Omental fat pad (tissue), 4 donors: ENCODE measurements at places on chromosomes 16 and 17.

DNA sequence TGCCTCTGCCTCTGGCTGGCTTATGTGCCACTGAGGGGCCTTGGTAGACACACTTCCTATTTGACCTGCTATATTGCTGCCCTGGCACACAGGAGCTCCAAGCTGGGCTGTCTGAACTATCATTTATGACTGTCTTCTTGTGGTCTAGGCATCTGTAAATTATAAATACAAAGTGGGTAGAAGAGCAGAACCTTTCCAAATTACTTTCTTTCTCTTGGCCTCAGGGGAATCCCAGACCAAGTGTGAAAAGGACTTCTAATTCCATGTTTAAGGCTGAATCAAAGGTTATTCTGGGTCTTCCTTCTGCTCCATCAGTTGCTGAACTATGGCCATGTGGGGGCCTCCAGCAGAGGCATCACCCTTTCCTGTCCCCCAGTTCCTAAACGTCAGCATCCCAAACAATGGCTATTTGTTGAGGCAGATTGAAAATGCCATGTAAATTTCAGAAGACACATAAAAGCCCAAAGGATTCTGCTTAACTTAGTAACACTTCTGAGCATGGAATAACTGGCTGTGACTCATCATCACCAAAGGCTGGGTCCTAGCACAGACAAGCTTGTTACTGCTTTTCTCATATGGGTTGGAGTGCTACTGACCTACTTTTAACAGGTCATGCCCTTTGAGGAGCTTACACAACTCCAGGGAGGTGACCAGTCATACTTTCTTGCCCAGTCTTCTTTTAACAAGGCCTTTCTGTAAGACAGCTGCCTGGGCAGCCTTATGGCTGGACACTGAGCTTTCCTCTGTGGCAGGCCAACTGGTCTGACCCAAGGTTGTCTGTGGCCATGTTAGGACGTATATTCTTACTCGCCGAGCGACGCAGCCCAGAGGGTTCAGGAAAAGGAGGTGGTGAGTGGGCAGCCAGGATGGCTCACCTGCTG, 154.8 kb downstream of the VPS53 start:
- no peak for DNase-seq

GRCh38 chr17:75808905-75809621, 24.5 kb downstream of the UNK start:
- no peak for DNase-seq

- peak; percentile 23 for DNase-seq
Observed at GRCh38 chr17:79026376-79027273, 2.7 kb downstream of the C1QTNF1 start.

- no peak for DNase-seq
Observed at GRCh38 chr16:80954985-80955384, 51.7 kb downstream of the CMC2 start.

- DNase-seq: no peak
Observed at GRCh38 chr16:66095676-66096075, 270.8 kb upstream of the CDH5 start.

- DNase-seq: no peak
Observed at GRCh38 chr17:72219824-72220493, 99.1 kb downstream of the SOX9 start.

DNA sequence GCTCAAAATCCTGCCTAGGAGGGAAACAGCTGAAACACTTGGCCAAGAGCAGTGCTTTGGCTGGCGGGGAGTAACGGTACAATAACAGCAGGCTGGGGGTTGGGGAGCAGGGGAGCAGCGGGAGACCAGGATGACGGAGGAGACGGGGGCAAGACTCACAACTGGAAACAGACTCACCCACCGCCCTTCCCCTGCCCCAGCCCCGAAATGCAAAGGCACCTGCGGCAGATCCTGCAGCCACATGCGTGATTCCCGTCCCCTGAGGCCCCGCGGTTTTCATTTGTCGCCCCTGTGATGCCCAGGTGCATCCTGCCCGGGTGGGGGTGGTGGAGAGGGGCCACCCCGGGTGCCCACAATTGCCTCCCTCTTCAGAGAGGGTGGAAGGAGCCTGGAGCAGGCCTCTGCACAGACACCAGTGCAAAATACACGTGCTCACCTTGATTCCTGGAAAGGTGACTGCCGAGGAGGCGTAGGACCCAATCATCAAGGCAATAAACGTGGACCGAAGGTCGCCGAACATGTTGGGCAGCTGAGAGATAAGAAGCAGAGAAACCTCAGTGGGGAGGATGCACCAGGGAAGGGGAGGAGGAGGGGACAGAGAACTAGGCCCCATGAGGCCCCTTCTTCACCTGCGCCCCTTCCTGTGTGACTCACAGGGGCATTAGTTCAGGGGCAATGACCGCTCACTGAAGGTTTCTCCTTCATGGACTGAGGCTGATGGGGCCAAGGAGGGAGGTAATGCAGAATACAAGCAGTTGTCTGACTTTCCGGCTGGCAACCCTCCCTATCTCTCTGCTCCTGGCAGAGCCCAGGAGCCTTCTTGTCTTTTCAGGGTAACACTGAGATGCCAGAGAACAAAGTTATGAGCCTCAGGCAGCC, 30.4 kb upstream of the PITPNA start:
- no peak for DNase-seq

DNA sequence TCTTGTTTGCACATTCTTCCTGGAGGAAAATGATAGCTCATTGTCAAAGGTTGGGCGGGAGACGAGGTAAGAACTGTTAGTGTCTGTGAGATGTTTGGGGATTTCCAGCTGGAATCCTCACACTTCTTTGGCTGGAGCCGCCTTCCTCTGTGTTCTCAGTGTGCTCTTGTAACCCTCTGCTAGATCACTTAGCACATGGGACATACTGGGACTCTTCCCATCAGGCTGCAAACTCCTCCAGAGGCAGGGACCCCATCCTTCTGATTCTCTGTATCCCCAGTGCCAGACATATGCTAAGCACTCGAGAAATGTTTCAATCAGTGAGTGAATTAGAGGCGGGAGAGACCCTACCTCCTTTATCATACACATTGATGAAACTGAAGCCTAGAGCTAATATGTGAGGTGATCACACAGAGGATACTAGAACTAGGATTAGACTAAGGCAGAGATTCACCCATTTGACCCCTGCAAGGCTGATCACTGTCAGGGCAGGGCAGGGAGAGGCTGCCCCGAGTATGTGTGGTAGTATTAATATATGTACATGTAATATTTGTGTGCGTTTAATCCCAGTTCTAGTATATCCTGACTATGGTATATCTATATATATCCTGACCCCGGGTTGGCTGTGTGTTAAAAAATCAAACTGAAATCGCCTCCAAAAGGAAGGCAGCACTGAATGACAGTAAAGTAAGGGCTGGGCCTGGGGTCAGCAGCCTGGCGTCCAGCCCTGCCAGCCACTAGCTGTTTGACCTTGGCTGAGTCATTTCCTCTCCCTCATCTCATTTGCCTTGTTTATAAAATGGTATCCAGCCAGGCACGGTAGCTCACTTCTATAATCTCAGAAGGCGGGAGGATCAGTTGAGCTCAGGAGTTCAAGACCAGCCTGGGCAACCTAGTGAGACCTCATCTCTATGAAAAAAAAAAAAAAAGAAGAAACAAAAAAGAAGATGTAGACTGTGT, 75.5 kb upstream of the TBX2 start:
- DNase-seq: peak; percentile 3

DNA sequence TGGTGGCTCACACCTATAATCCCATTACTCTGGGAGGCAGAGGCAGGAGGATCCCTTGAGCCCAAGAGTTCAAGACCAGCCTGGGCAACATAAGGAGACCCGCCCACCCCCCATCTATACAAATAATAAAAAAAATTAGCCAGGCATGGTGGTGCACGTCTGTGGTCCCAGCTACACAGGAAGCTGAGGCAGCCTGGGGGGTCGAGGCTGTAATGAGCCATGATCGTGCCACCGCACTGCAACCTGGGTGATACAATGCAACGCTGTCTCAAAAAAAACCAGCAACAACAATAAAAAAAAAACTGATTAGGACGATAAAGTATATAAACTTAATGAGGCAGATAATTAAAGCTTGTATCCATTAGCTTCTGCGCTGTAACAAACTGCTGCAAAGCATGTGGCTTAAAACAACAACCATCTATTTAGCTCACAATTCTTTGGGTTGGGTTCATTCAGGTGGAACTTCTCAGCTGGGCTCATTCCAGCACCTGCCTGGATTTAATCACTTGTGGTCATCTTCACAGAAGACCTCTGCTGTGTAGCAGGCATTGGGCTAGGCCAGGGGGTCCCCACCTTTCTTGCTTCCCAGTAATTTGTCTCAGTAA, 45.8 kb downstream of the LCMT1 start:
- no peak for DNase-seq

DNA sequence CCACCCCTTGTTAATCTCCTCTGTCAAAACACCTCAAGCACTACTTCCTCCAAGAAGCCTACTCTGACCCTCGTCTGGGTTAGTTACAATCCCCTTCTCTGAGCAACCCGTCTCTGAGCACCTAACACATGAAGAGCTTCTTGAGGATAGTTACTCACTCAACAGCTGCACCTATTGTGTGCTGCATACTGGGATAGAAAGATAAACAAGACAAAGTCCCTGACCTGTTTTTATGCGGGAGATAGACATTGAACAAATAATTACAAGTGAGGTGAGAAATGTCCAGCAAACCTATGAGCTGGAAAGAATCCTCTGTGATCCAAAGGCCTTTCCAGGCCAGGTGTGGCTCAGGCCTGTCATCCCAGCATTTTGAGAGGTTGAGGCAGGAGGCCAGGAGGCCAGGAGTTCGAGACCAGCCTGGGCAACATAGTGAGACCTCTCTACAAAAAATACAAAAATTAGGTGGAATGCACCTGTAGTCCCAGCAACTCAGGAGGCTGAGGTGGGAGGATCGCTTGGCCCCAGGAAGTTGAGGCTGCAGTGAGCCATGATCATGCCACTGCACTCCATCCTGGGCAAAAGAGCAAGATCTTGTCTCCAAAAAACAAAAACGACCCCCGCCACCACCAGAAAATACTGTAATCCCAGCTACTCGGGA, 5.5 kb upstream of the ZNF771 start:
- no peak for DNase-seq

DNA sequence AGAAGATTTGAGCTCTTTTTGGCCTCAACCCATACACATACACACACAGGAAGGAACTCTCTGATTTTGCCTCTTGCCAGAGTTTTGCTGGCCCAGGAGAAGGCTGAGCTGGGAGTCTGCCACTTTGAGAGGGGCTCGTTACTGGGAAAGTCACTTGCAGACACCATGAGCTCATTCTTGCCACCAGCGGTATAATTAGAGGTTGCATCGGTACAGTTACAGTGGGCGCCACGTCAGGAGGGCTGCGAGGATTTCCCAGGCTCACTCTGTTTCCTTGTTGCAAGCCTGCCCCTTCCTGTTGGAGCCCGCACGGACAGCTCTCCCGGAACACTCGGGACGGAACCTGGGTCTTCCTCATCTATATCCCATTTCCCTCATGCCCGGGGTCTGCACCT, 3.1 kb upstream of the SDK2 start:
- no peak for DNase-seq

DNA sequence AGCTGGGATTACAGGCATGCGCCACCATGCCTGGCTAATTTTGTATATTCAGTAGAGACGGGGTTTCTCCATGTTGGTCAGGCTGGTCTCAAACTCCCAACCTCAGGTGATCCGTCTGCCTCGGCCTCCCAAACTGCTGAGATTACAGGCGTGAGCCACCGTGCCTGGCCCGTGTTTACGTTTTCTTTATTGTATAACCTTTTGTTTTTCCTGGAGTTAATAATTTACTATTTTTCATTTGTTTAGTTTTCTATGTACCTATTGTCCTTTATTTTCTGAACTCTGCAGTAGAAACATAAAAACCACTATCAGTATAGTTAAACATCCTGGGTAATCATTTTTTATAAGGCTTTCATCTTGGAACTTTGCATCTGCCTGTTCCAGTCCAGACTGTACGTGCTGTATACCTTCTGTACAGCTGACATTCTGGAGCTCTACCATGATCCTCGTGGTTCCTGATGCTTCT, 73.6 kb downstream of the PPM1E start:
- no peak for DNase-seq

DNA sequence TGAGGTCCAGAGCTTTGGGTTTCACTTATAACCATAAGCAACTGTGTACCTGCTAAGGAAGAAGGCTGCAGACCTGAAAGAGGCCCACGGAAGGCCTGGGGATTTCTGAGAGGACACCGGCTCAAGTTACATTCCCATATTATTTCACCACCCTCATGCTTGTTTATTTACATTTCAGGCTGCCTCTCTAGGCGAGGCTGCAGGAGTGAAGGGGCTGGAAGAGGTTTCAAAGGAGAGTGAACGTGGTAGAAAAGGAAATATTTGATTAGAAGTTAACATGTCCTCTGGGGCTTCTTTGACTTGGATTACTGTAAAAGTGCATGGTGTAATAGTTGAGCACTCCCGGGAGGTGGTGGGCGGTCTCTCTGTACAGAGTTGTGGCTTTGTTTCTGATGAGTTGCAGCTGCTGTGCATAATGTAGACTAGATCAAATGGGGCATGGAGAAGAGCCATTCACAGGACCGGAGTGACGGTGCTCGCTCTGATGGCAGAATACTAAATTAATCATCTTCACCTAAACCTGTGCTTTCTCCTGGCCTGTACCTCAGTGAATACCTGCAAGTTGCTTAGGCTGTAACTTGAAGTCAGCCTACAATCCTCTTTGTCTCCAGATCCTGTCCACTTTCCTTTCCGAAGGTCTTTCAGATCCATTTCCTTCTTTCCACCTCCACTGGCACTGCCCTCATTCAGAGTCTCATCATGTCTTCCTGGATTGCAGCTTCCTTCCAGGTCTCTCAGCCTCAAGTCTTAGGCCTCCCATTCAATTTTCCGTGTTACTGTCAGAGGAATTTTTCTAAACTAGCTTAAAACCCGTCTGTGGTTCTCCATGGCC, 1.9 kb upstream of the CPD start:
- DNase-seq: no peak

- DNase-seq: no peak
Observed at GRCh38 chr17:9478889-9479288, 96.7 kb downstream of the STX8 start.

GRCh38 chr17:80765241-80765961, 220.8 kb downstream of the RPTOR start:
- DNase-seq: no peak

DNA sequence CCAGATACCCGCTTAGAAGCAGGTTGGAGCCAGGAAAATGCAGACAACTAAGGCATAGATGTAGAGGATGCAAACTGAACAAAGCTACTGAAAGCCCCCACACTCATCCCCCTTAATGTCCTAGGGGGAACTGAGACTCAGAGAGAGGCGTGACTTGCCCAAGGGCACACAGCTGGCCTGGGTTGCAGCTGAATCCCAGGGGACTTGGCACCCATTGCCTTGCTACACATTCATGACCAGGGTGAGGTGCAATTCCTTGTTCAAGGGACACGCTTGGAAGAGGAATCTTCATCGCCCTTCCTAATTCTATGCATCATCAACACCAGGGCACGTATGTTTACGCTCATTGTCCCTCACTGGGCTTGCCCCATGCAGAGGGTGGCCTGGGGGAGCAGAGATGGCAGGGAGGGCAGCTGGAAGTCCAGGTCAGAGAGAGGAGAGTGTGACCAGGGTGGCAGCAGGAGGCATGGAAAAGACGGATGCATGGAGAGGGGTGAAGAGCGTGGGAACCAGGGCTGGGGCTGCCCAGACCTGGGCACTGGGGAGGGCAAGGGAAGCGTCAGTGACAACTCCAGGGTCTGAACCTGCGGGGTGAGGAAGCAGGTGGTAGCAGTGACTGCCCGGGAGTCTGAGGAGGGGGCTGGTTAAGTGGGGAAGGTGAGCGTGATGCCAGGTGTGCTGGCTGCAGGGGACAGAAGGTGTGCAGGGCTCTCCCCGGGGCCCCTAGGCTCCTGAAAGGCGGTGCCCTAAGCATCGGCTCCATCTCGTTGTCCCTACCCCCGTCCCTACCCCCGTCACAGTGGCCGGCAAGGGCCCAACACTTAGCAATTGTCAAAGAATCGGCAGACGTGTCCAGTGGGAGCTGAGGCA, 267.1 kb upstream of the TNRC6C start:
- no peak for DNase-seq

GRCh38 chr16:89319886-89320781, 102.6 kb downstream of the ZNF778 start:
- no peak for DNase-seq
